ENCODE measurements at places on chromosomes 3 and 15. TPM values are rescaled to one million over a fixed set of nuclear protein-coding genes. Genes with fewer than 3 reads are reported as not detected.

LXN gene
- 24.9 TPM for total RNA-seq

DNA sequence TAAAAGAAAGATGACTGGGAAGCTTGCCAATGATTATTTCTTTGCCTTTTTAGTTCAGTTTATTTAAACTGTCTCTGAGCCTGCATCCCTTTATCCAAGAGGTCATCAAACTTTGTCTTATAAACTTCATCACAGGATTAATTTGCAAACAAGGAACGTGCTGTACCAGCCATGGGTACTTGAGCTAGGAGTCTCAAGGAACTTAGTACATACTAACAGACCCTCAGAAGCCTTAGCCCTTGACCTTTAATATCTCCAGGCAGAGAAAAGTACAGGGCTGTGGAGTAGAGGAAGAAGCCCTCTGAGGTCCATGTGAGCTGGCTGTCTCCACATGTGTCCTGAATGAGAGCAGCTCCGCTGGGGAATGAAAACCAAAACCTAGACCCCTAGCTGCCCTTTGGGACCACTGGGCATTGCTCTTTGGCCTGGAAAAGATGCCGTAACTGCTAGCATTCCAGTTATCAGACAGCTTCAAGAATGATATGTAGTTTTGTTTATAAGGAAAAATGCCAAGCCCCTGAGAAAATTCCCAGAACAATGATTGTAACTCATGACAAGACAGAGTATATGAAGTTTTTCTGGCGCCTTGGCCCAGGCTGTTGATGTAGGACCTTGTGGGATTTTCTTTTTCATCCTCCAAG, 92.1 kb downstream of the ASB7 start:
- no peak for DNase-seq

DNA sequence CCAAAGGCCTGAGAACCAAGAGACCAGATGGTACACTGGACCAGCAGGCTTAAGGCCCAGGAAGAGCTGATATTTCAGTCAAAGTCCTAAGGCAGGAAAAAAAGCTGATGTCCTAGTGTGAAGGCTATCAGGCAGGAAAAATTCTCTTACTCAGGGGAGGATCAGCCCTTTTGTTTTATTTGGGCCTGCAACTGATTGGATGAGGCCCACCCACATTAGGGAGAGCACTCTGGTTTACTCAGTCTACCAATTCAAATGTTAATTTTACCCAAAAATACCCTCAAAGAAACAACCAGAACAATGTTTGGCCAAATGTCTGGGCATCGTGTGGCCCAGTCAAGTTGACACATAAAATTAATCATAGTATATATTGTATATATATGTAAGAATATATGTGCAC, 24.5 kb upstream of the MYRIP start:
- no peak for DNase-seq

DNA sequence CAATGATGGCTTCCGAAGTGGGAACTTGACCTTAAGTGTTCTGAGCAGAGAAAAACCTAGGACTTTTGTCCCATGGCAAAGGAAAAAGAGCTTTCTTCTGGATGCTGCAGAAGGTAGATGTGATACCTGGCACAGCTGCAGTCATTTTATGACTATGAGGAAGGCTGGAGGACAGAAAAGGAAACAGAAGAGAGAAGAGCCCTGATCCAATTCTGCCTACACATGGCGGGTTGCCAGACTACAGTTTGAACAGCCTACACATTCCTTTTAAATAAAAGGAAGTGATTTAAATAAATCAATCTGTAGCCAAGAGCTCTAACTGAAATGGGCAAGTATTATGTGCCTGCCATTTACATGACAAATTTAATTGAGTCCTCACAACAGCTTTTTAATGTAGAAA, 43.6 kb upstream of the CHRNB4 start:
- DNase-seq, result peak; percentile 9

- no peak for DNase-seq
These were observed 40.8 kb downstream of the NUP210 start for GRCh38 chr3:13379201-13379830.

CADPS gene
- total RNA-seq, result 1.1 TPM

DNA sequence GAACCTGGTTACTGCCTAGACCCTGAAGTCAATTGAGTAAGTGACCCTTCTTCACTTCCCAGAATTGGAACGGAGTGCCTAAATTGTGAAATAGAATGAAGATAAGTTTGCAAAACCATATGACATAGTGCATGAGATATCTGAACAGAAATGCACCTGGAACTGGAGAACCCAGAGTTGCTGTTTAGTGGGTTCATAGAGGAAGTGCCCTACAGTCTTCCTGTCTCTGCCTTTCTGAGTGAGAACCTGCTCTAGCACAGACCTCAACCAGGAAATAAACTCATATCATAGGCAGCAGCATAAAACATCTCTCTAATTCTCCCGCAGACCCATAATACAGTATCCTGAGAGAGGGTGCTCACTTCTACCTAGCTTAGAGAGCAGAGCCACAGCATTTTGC, 82.9 kb downstream of the EOMES start:
- DNase-seq, result no peak

- DNase-seq, result no peak
These were observed 56.9 kb downstream of the ABTB1 start for GRCh38 chr3:127729556-127730056.

GRCh38 chr3:117322866-117323265, 613.3 kb downstream of the TUSC7 start:
- DNase-seq, result no peak

GRCh38 chr3:124486324-124486723, 243.9 kb upstream of the UMPS start:
- DNase-seq, result no peak

GRCh38 chr15:88621789-88622604, 857 bp downstream of the AEN start:
- DNase-seq, result no peak

DNA sequence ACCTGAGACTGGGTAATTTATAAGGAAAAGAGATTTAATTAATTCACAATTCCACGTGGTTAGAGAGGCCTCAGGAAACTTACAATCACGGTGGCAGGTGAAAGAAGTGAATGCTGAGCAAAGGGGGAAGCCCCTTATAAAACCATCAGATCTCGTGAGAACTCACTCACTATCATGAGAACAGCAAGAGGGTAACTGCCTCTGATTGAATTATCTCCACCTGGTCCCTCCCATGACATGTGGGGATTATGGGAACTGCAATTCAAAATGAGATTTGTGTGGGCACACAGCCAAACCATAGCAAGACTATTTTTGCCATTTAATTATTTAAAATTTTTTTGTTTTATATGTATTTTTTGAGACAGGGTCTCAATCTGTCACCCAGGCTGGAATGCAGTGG, 27.0 kb upstream of the KCTD6 start:
- no peak for DNase-seq

COL6A5 gene
- not detected for total RNA-seq

PEX11A gene
- total RNA-seq, result 6.2 TPM

GRCh38 chr3:107271787-107272387, 105.4 kb upstream of the CCDC54 start:
- DNase-seq, result no peak

GRCh38 chr3:157121522-157121921, 38.4 kb downstream of the CCNL1 start:
- no peak for DNase-seq

DNA sequence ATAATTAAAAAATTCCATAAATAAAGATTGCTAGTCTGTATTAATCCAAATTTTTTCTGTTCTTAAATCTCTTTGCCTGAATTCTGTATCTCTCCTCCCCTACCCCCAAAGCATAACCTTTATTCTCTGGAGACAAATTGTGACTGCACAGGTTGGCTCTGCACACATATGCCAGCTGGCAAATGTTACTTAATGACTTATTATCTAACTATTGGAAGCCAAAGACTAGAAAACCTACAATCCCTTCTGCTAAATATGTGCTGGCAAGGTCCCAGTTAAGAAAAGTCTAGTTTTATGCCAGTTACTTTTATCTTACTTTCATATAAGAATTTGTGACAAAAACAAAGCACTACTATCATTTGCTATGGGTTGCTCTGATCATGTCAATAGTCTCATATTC, 569.3 kb downstream of the MECOM start:
- DNase-seq, result no peak

GRCh38 chr15:69626095-69627066, 173.8 kb downstream of the RPLP1 start:
- DNase-seq, result no peak

TBC1D5 gene
- 82.6 TPM for total RNA-seq

FSIP1 gene
- total RNA-seq, result 0.85 TPM

- no peak for DNase-seq
These were observed 7.8 kb downstream of the CCDC80 start for GRCh38 chr3:112633191-112633590.

DNA sequence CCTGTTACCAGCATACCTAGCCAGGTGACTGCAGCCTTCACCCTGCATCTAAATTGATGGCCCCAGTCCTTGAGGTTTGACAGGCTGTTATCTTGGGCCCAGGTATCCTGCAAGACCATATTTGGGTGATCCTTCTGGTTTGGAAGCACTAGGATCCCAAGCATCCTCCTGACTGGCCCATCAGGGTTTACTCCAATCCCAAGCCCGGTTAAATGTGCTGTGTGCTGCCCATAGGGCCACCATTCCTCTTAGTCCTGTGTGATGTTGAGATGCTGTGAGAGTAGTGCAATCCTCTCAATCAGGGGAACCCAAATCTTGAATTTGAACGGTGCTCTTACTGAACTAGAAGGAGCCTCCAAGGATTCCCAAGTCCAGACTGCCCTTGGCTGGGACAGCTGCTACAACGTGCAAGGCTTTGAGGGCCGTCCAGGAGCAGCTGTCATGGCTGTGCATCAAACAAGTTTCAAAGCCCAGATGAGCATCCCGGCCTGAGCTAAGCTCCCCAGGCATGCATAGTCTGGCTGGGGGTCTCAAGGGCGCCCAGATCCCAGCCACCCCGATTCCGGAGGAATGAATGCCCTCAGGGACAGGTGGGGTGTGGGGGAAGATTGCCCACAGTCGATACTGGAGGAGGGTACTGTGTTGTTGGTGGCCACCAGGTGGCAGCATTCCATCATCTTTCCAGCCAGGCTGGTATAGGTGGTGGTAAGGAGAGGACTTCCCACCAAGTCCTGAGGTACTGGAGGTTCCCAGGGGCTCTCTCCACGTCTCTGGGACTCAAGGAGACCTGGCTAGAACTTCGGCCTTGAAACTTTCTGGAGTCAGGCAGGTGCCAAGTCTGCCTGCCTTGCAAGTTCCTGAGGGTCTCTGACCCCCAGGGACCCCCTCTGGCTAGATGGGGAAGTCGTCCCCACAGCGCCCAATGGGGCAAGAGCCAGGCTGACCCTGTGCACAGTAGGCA, 32.6 kb downstream of the RBM5 start:
- DNase-seq, result peak; percentile 90

DNAJC17 gene
- total RNA-seq, result 36.2 TPM

GRCh38 chr15:72229076-72229946, 1.7 kb downstream of the PKM start:
- no peak for DNase-seq

GRCh38 chr3:27454914-27455313, 29.3 kb downstream of the SLC4A7 start:
- no peak for DNase-seq

GRCh38 chr3:188253800-188254452, 100.0 kb downstream of the LPP start:
- DNase-seq, result no peak

All from sciatic nerve (tissue), 2 donors.